ENCODE measurements at places on chromosomes 12 and 14.

DNA sequence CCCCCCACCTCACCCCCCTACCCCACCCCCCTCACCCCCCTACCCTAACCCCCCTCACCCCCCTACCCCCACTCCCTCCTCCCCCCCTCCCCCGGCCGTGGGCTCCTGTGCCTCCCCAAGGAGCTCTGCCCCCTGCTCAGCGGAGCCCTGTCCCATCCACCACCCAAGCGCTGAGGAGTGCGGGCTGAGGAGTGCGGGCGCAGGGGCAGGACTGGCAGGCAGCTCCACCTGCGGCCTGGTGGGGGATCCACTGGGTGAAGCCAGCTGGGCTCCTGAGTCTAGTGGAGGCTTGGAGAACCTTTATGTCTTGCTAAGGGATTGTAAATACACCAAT lies 2.3 kb upstream of the JPH4 start:
- DNase-seq: no peak

GRCh38 chr12:49017891-49018260 lies 700 bp downstream of the PRKAG1 start:
- peak; percentile 39 for DNase-seq

- DNase-seq: no peak
Measured at GRCh38 chr12:77847680-77848431, 17.2 kb downstream of the NAV3 start.

DNA sequence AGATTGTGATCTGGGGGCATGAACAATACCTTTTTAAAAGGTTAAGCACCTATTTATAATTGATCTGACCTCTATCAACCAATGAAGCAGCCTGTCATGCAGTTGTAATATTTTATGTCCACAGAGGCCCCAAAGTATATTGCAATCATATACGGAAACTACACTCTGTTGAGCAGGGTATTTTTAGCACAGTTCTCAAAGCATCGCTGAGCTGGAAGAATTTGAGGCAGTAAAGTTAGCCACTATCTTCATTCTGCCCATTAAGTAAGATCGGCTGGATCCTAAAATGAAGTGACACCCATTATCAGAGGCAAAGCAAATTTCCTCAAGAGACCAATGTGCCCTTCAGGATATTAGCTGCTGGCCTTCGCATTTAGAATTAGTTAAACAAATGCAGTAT lies 47.7 kb upstream of the GRIP1 start:
- DNase-seq: no peak

GRCh38 chr12:96422192-96422591 lies 22.0 kb upstream of the CDK17 start:
- no peak for DNase-seq

DNA sequence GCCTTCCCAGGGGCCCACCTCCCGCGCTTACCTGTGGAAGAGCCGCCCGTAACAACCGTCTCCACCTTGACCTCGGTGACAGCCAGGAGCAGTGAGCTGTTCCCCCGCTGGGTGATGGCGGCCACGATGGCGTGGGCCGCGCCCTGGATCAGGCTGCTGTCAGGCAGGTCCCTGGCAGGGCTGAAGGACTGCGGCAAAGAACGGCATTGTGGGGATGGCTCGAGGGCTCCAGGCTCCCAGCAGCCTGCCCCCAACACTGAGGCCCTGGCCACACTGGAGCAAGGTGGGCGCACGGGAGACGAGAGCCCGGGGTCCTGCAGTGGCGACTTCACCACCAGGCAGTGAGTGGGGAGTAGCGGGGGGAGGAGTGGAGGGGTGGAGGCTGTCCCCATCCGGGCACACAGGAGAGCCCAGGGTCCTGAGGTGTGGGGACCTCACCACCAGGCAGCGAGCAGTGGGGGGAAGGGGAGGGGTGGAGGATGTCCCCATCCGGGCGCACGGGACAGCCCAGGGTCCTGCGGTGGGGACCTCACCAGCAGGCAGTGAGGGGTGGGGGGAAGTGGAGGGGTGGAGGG lies 25.0 kb downstream of the JAG2 start:
- no peak for DNase-seq

- no peak for DNase-seq
Measured at GRCh38 chr12:25417071-25417470, 136.0 kb downstream of the LMNTD1 start.

- no peak for DNase-seq
Measured at GRCh38 chr14:78725086-78725485, 554.9 kb downstream of the NRXN3 start.

- no peak for DNase-seq
Measured at GRCh38 chr12:71144682-71145081, 13.1 kb downstream of the TSPAN8 start.

- DNase-seq: peak; percentile 39
Measured at GRCh38 chr12:92297932-92298696, 152.5 kb upstream of the BTG1 start.

DNA sequence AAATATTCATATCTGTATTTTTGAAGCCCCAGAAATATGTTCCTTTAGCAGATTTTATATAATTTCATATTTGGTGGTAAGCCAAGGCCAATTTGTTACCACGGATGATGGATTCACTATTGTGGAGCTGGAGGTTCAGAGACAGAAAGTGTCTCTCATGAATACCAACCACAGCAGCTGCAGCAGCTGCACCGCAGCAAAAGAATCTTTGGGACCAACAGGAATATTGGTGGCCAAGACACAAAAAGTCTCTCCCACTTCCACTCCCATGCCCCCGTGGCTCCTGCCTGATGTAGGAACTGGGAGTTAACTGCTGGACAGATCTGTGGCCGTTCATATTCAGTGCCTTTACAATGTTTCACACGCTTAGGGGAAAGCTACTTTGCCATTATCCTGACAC lies 155.3 kb downstream of the ADAMTS20 start:
- no peak for DNase-seq

DNA sequence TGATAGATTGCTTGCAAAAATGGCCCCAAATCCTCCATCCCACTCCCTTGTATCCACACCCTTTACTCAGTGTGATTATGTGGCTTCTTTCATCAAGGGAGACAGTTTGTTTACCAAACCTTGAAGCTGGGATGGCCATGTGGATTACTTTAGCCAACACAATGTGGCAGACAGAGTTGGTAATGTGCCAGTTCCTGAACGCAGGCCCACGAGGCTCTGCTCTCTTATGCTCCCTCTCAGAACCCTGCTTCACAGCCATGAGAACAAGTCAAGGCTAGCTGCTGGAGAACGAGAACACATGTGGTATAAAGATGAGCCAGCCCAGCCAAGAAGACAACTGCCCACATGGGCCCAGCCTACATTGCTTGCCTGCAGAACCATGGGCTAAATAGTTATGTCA lies 162.3 kb downstream of the NDUFA12 start:
- no peak for DNase-seq

DNA sequence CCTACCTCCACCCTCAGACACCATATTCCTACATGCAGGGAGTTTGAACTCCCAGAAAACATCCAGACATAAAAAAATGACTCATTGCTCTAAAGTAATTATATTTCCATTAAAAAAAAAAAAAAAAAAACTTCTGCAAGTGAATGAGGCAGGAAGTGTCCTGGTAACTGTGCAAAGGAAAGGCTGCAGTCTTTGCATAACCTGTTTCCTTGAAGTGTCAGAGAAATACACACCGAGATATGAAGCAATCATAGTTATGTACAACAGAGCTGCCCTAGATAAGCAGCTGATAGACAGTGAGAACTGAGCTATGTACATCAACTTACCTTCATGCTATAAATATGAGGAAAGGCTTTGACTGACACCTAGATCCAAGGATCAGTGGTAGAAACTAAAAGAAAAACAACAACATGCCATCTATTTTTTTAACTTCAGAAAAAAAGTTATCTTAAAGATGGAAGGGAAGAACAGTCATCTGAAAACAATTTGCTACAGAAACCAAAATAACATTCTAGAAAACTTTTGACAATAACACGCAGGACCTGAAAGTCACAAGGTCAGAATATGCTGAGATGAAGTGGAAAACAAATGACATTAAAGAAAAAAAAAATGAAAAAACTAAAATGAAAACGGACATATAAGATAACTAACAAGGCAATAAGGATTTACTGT lies 263.2 kb downstream of the SEC23A start:
- no peak for DNase-seq

- no peak for DNase-seq
Measured at GRCh38 chr14:64125270-64125669, 168.9 kb downstream of the ESR2 start.

All from activated naive CD4-positive, alpha-beta T cell treated with anti-CD3 and anti-CD28 coated beads for 36 hours (primary cell).